Pons (tissue), 1 donor: ENCODE measurements at places on chromosomes 1 and 21.

DNA sequence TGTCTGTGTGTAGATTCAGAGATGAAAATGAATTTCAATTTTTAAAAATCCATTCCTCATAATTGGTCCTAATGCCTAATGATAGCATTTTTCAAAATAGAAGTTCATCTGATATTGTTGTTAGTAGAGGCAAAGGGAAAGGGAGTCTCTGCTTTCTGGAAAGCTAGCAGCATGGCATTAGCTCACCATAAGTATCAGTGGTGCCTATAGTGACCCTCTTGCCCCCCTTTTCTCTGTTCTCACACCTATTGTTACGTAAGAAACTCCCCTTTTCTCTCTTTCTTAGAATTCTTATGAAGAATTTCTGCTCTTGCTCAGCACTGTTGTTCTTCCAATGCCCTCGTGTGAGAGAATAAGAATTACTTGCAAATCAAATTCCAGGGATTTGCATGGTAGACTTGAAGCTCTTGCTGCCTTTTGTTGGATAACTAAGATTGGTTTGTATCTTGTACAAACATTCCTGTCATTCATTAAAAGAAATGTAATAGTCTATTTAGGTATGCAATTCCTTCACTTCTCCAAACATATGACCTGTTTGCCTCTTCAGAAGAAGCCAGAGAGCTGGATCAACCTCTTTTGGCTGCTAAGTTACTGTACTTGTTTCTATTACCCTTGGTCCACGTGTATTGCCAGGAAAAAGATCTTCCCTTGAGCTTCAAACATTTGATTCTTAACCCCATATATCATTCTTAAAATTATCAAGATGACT is 69.2 kb upstream of the MAGI3 start:
- DNase-seq, result no peak

DNA sequence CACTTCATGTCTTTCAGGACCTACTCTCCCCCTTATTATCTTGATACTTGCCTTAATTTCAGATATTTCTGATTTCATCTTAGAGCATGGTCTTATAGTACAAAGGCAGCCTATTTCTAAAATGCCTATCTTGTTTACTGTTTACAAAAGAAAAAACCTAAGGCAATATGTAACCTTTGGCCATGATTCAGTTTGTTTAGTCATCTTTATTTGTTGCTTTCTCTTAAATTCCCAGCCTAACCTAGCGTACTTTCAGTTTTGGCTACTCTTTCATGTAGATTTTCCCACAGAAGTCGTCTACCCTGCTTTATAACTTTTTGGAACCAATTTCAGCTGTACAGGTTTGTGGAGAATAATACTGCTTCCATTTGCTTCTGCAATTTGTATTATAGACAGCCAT is 81.8 kb downstream of the KIF1B start:
- no peak for DNase-seq

- DNase-seq, result no peak
These were observed 60.5 kb downstream of the C21orf91 start for GRCh38 chr21:17758683-17759082.

- DNase-seq, result no peak
These were observed 50.4 kb upstream of the SOD1 start for GRCh38 chr21:31609081-31609480.

DNA sequence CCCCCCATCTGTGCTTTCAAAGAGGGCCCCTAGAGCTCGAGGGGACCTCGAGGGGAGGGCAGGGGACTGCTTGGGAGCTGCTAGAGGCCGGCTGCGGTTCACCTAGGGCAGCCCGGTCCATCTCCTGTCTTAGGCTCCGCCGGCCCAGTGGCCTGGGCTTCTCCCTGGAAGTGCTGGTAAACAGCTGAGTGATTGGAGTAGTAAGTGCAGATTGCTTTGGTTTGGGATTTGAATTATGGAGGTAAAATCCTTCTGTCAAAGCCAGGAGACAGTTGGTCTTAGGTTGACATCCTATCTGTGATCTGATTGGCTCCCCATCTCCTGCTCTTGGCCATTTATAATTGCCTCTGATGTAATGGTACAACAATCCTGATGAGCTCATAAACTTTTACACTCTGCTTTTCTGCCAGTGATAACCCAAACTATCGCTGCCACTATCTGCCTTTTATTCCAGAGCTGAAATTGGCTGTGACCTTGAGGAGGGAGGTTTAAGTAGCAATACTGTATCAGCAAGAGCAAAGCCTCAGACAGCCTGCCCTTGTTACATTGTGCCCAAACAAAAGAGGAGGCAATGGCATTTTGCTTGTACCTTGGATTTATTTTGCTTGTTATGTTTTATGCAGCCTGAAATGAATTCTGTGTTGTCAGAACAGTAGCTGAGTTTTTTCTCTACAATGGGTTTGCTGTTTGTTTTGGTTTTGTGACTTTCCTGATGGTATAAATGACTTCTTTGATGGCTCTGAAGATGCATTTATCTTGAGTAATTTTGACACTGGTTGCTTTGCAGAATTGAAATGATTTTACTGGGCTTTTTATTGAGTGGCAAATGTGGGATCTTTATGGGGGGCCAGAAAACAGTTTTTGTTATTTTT is 2.4 kb downstream of the ARID1A start:
- peak; percentile 94 for DNase-seq

GRCh38 chr1:9293533-9294404 is 1.1 kb downstream of the SPSB1 start:
- DNase-seq, result no peak

GRCh38 chr1:159091607-159092031 is 15.1 kb upstream of the AIM2 start:
- DNase-seq, result no peak

DNA sequence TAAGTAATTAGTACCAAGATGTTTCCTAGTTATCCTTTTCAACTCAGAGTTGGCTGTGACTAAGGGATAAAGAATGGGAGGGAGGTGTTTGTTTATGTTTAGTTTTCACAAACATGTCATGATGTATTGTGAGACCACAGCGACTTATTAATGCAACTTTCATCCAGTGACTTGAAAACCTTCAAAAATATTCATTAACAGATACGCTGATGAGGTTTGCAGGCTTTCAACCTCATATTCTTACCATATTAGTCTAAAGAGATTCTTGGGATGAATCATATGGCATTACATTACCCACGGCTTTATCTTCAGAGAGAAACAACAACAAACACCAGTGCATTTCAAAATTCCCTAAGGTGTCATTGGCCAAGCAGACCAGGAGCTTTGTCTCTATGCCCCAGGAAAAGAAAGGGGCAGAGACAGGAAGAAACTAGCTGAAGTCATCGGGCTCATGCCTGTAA is 36.4 kb downstream of the PALMD start:
- DNase-seq, result no peak

DNA sequence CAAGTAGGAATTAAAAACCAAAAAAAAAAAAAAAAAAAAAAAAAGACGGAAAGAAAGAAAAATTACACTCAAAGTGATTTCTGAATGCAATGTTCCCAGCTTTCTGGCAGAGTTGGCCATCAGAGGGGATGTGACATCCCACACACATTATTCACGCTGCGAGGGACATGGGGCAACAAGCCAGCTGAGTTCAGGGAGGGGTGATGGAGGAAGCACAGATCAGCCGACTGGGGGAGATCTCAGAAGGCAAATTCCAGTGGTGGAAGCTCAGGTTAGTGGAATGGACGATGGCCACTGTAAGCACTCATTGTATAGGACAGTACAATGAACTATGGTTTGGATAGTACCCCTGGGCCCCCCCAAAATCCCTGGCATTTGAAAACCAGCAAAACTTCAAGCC is 311.9 kb downstream of the PCP4 start:
- peak; percentile 11 for DNase-seq

GRCh38 chr1:209428241-209428921 is 155.1 kb upstream of the CAMK1G start:
- DNase-seq, result no peak

DNA sequence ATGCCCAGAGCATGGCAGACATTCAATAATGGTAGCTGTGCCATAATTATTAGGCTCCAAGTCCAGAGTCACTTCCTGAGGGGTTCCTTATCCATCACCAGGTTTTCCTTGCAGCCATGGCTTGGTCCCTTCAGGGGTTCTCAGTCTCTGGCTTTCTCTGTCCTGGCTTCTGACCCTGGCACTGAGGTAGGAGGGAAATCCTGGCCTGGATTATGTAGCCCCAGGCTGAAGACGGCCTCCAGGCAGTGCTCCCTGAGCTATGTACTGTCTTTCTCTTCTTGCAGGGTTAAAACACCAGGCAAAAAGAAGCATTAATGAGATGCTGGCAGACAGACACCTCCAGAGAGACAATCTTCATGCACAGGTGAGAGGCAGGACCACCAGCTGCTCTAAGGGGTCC is 9.5 kb upstream of the PADI3 start:
- peak; percentile 68 for DNase-seq

- peak; percentile 43 for DNase-seq
These were observed at the start of gene ADGRB2 for GRCh38 chr1:31764312-31765040. ADGRB2 (minus strand) TSS chr1:31764340; CDS start chr1:31757221, 7,119 bp downstream.

- peak; percentile 38 for DNase-seq
These were observed 73.2 kb downstream of the SSBP3 start for GRCh38 chr1:54332781-54333585.

DNA sequence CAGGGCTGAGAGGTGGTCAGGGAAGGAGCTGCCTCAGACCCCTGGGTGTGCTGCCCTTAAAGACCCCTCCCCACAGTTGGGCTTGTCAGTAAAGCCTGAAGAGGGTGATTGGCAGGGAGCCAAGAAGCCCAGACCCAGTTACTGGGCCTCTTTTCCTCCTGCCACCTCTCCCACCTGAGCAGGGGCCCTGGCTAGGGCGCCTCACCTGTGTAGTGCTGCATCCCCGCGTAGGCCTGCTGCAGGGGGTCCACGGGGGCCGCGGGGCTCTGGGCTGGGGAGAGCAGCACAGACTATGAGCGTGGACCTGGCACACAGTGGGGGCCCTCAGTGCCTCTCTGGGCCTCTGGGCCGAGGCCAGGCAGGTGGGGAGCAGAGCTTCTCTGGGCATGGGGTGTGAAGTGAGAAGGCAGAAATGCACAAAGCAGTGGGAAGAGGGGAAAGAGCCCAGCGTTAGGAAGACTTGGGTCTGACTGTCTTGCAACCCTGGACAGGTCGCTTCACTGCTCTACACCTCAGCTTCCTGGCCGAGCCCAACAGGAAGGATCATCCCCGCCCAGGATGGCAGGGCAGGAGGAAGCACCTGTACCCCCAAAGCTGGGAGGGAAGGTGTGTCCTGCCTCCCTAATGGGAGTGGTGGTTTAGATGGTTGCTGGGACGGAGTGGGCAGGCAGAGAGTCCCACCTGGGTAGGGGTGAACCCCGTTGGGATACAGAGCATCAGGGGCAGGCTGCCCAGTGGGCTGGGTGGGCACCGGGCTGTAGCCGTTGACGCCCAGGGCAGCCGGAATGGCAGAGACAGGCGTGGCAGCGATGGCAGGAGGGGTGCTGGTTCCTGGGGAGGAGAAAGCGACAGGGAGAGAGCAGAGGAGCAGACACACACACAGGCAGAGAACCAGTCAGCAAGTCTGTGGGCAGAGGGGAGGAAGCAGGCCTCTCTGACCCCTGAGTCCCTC is 9.9 kb downstream of the CELF3 start:
- no peak for DNase-seq

GRCh38 chr1:1032424-1032823 is 12.5 kb downstream of the AGRN start:
- DNase-seq, result no peak

GRCh38 chr1:172485626-172486025 is 41.8 kb upstream of the PIGC start:
- no peak for DNase-seq

DNA sequence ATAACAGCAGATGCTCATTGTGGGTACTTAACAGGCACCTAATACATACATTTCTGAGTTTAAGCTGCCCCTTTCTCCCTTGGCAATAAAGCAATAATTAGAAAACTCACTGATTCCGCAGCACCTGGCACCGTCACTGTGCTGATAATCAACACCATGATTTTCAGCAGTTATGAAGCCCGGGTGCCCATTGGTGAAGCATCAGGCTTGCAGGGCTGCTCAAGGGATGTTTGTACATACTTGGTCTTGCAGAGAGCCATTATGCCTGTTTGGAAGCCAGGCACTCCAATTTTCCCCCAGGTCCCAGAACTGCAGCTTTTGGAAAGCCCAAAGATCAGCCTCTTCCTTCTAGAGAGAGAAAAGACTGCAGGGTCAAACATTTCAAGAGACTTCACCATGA is 44.3 kb downstream of the OLIG1 start:
- no peak for DNase-seq

- DNase-seq, result no peak
These were observed 203.5 kb upstream of the ZNHIT6 start for GRCh38 chr1:85911742-85912141.

- DNase-seq, result no peak
These were observed 15.1 kb upstream of the OMA1 start for GRCh38 chr1:58561633-58562032.

GRCh38 chr1:53689736-53690326 is 49.1 kb downstream of the GLIS1 start:
- DNase-seq, result no peak

DNA sequence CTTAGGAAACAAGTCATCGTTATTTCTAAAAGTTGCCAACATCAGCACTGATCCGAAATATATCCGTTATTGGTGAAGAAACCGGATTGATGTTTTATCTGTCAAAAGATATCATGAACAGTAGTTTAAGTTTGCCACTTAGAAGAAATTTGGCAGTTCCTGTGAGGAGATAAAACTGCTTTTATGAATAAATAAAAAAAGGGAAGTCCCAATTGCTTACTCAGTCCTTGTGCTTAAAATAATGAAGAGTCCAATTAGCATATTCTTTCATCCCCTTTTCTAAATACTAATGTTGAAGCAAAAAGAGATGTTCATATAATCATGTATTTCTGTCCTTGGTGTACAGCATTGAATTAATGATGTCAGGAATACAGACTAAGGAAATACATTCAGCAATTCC is 164.6 kb downstream of the NCAM2 start:
- DNase-seq, result no peak

DNA sequence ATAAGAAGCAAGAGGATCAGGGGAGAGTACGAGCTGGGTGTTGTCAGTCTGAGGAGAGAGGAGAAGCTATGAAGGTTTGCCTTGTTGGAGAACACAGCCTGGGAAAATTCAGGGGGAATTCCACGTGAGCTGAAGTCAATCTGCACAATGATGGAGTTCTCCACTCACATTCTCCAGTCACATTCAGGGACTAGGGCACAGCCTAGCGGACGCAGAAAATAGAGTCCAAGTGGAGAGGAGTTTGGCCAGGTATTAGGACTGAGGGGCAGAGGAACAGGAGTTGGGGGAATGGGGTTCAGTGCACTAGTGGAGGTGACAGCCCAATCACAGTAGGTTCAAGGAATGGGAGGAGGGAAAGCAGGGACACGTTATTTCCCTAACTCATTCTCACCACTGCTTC is 124.0 kb downstream of the KCNH1 start:
- no peak for DNase-seq
